ENCODE measurements at places on chromosomes 5 and 9.

GRCh38 chr5:150527808-150528207 is 19.9 kb downstream of the NDST1 start:
- no peak for DNase-seq

GRCh38 chr5:10133830-10134229 is 115.9 kb downstream of the ATPSCKMT start:
- peak; percentile 12 for DNase-seq

GRCh38 chr5:135227064-135228022 is 171.7 kb downstream of the MACROH2A1 start:
- no peak for DNase-seq

- DNase-seq: peak; percentile 85
Measured at GRCh38 chr9:97559111-97559514, 57.6 kb downstream of the TMOD1 start.

DNA sequence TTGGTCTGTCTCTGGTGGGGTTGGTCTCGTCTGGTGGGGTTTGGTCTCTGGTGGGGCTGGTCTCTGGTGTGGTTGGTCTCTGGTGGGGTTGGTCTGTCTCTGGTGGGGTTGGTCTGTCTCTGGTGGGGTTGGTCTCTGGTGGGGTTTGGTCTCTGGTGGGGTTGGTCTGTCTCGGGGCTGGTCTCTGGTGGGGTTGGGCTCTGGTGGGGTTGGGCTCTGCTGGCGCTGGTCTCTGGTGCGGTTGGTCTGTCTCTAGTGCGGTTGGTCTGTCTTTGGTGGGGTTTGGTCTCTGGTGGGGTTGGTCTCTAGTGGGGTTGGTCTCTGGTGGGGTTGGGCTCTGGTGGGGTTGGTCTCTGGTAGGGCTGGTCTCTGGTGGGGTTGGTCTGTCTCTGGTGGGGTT is 16.3 kb upstream of the CD74 start:
- DNase-seq: no peak

- no peak for DNase-seq
Measured at GRCh38 chr9:133677126-133678010, 41.2 kb downstream of the DBH start.

DNA sequence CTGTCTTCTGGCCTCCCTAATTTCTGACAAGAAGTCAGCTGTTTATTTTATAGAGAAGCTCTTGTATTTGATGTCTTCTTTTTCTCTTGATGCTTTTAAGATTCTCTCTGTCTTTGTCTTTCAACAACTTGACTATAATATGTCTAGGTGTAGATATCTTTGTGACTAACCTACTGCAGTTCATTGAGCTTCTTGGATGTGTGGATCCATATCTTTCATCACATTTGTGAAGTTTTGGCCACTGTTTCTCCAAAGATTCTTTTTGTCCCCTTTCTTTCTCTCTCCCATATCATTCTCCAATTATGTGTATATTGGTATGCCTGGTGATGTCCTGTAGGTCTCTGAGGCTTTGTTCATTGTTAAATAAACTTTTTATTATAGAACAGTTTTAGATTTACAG is 16.7 kb downstream of the SPEF2 start:
- no peak for DNase-seq

GRCh38 chr5:171425596-171426244 is 6.3 kb downstream of the FGF18 start:
- no peak for DNase-seq

DNA sequence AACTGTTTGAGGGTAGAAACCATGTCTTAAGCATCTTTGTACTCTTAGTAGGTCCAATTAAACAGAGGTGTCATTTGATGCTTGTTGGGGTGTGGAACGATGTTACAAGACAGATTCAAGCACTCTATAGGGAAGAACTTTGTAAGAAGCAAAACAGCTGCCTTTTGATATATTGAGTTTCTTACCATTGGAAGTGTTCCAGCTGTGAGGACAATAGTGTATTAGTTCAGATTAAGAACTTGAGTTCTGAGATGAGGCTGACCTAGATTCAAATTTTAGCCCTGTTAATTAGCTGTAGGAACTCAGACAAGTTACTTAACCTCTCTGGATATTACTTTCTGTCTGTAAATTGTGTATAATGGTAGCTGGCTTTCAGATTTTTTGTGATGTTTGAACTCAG is 19.6 kb upstream of the ZNF462 start:
- peak; percentile 42 for DNase-seq

DNA sequence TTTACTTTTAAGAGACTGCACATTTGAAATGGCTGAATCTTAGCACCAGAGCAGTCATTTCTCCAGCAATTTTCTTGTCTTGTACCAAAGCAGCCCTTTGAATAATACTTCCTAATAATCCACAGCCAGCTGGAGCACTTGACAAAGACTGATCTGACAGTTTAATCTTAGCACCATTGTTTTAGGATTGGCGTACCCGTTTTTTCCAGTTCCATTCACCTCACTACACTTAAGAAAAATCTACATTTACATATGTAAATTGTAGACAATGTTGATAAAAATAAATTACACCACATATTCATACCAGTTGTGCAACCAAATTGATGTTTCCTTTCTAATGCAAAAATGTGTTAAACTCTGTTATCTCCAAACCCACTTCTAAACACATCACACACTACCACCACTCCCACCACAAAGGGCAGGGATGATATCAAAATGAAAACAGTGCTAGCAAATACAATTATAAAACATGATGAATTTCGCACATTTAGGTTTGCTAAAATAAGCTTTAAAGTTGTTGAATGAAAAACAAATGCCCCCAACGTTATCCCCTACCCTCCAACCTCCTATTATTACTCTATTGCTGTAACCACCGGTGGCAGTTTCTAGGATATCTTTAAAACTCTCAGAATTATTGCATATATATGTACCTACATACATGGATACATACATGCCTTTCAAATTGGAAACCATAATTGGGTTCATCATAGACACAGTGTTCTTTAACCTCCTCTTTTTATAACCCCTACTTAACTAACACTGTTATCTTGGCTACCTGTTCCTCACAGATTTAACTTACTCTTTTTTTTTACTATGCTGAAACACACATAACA is 21.5 kb downstream of the SERINC5 start:
- DNase-seq: no peak

All from myocyte (in vitro differentiated cells).